Thoracic aorta (tissue), 2 donors: ENCODE measurements at places on chromosomes 6 and 20. TPM values are rescaled to one million over a fixed set of nuclear protein-coding genes. Genes with fewer than 3 reads are reported as not detected.

SERPINB1 gene
- 62.3 TPM for total RNA-seq

SLC2A10 gene
- 49.0 TPM for total RNA-seq

DNMT3B gene
- total RNA-seq, result 1.3 TPM

KCNB1 gene
- total RNA-seq, result 2.3 TPM
